NCI-H1417 (cell line): ENCODE measurements at places on chromosomes 16 and 17.
A peak's percentile ranks its signal among the peaks of the same experiment; 100 is the strongest.

DNA sequence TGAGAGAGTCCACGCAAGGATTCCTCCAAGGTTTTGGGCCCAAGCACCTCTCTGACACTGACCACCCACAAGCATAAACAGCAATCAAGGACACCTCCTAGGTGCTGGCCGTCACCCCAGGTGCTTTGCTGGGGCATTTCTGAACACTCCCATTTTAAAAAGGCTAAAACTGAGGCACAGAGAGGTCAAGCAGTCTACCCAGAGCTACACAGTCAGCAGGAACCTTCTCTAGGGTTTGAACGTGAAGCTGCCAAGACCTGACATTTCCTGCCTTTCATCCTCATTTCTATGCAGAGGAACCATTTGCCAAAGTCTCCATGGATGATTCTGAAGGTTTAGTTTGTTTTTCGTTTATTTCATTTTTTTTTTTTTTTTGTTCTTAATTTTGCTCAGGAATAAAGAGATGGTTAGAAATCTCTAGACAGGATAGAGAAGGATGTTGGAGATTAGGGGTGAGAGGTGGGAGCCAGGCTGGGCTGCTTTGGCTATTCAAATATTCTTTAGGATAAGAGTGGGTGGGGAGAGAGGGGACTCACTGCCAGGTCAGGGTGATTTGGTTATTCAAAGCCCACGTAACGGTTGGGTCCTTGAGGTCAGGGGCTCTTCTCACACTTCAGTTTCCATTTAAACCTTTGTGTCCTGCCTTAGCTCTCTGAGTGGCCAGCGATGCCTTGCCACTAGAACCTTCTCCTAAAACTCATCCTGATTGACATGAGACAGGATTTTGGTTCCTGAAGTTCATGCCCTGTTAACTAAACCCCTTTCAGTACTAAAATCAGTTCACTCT, 6.2 kb downstream of the PLCG2 start:
- DNase-seq = no peak

- DNase-seq = peak; percentile 54
Measured at GRCh38 chr16:4664538-4665418, 28.6 kb upstream of the NUDT16L1 start.

DNA sequence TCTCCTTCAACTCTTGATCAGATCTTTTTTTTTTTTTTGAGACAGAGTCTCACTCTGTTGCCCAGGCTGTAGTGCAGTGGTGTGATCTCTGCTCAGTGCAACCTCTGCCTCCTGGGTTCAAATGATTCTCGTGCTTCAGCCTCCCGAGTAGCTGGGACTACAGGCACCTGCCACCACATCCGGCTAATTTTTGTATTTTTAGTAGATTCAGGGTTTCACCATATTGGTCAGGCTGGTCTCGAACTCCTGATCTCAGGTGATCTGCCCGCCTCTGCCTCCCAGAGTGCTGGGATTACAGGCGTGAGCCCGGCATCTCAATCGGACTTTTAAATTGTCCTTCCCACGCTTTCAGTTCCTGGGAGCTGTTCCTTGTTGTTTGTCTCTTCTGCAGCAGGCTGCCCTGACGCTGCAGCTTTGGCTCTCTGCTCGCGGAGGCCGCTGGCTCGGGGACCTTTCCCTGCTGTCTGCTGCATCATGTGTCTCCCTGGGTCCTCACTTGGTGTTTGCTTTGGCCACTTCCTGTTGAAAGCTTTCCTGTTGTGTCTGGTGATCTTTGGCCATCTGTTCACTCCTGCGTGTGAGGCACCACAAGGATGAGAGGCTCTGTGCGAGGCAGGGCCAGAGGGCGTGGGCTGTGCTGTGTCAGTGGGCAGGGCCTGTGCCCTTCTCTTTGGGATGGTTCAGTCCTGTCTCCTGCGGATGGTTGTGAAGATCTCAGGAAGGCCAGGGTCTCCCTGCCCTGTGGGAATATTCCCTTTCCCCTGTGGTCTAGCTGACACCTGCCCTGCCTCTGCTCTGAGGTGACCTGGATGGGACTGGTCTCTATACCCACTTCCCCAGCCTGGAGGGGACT, 18.4 kb upstream of the CAPN15 start:
- no peak for DNase-seq

- DNase-seq = no peak
Measured at GRCh38 chr17:50871364-50871763, 5.2 kb upstream of the TOB1 start.

GRCh38 chr17:49523706-49524472, 28.8 kb downstream of the NGFR start:
- no peak for DNase-seq

GRCh38 chr16:51050377-51050706, 100.7 kb downstream of the SALL1 start:
- DNase-seq = no peak

- DNase-seq = peak; percentile 72
Measured at GRCh38 chr17:73013301-73013700, 79.2 kb downstream of the SLC39A11 start.

DNA sequence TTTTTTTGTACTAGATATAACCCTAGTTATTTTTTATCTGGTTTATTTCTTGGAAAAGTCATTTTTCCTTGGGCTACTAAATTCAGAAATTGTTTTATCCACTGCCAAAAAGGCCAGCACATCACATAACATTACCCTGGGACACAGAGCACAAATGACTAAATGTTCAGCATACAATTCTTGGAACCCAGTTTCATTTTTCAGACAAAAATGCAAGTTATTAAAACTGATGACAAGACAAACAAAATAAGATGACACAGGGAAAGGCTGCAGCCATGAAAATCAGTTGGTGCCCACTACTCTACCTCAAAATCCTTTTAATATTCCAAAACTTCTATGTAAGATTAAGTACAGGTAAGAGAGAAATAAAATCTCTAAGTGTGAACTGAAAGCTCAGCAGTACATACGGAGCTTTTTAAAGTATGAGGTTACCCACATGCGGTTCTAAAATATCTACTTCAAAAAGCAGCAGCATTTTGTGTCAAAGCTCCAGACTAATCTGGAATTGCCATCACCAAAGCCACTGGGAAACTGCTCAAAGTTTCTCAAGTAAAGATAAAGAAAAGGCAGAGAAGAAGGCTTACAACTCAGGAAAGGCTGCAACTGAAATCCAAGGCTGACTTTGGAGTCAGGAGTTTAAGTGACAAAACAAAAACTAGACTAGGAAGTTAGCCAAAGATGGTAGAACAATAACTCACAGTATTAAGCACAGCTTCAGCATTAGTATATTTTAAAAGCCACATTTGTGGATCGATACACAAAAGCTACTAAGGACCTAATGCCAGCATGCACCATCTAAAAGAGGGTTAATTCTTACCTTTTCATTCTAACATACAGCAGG, 41.4 kb downstream of the AP1G1 start:
- no peak for DNase-seq

DNA sequence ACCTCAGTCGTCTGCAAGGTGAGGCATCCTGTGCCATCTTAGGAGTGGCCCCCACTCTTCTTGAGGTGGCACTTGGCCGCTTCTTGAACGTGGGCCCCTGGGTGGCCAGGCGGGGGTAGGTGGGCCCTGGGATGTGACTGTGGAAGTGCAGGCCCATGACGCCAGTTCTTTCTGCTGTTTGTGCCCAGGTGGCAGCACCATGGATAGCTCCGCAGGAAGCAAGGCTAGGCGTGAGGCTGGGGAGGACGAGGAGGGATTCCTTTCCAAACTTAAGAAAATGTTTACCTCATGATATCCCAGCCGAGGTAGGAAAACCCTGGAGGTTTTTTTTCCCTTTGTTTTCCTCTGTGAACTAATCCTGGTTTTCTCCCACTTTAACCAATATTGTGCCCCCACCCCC, 19.8 kb downstream of the NMRAL1 start:
- DNase-seq = no peak
